Stimulated activated CD4-positive, alpha-beta T cell treated with anti-CD3 and anti-CD28 coated beads, Interleukin-2, amount 100 ng/mL, for 24 hours (primary cell): ENCODE measurements at places on chromosomes 6 and 20.

GRCh38 chr6:223136-223535 is 69.2 kb upstream of the DUSP22 start:
- peak; percentile 17 for DNase-seq

- peak; percentile 79 for DNase-seq
Observed at GRCh38 chr20:63290677-63291472, 2.1 kb upstream of the COL20A1 start.

DNA sequence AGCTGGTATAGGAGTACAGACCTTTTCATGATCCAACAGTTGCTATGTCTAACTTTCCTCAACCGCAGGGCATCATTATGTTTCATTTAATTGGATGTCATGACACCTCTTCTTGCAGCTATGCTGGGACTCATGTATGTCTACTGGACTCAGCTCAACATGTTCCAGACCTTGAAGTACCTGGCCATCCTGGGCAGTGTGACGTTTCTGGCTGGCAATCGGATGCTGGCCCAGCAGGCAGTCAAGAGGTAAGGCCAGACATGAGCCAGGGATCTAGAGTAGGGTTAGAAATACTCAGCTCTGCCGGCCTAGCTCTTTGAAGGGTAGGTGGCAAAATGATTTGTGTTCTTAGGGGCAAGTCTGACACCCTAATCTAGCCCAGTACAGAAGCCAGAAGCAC is 25.2 kb downstream of the GHRH start:
- DNase-seq = no peak

- no peak for DNase-seq
Observed at GRCh38 chr6:146931214-146931613, 273.0 kb upstream of the STXBP5 start.

DNA sequence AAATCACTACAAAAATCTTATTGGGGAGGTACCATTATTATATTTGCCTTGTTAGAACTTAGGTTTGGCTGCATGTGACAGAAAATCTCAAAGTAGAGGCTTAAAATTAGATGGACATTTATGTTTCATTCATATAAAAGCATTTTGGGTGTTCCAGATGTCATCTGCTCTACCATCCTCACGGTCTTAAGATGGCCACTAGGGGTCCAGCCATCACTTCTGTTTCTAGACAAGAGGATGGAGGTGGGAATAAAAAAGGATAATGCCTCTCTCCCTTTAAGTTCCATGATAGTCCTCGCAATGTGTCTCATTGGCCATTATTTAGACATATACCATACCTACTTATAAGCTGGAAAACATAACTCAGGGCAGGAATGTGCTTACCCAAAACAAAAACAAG is 929.5 kb downstream of the KIF16B start:
- DNase-seq = no peak

- DNase-seq = no peak
Observed at GRCh38 chr6:7554533-7555275, 13.2 kb downstream of the DSP start.

- no peak for DNase-seq
Observed at GRCh38 chr6:127533011-127533410, 13.9 kb upstream of the MTCL3 start.

DNA sequence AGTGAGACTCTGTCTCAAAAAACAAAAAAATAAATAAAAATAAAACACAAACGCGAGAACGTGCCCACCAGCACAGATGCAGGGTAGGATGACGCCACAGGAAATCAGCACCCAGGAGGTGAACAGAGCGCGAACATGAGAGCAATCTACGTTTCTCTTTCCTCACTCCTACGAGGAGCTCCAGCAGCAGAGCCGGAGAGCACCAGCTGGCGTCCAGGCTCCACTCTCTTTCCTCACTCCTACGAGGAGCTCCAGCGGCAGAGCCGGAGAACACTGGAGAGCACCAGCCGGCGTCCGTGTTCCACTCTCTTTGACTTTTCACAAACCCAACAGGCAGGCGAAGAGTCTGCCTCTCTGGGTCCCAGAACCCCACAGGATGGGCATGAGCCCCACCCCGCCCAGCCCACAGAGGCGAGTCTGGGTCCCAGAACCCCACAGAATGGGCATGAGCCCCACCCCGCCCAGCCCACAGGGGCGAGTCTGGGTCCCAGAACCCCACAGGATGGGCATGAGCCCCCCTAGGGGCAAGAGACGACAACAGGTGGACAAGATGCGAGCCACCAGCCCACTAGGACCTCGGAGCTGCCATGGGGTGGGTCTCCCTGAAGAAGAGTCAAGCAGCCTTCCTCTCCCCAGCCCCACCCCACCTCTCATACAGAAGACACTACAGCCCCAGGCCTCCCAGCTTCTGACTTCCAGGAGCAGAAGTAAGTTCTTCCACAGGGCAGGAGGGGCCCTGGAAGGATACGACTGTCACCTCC is 20.2 kb downstream of the ZBTB46 start:
- DNase-seq = no peak

GRCh38 chr20:25461786-25462545 is 54.5 kb downstream of the GINS1 start:
- DNase-seq = no peak

DNA sequence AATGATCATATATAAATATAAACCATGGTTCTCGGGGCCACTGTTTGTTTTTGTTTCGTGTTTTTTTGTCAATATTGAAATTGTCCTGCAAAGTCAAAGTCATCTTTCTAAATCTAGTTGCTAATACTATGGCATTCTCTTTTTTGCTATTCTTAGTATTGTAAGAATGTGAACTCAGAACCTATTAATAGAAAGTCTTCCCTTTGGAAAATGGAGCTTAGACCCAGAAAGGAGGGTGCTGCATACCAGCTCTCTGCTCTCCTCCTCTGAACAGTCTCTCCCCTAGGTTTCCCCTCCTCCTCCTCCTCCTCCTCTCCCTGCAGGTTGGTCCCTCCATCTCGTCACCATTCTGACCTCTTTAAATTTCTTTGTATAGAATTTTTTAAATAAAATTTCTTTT is 150.4 kb upstream of the CCN2 start:
- no peak for DNase-seq

- no peak for DNase-seq
Observed at GRCh38 chr6:161091972-161092701, 100.6 kb downstream of the MAP3K4 start.

DNA sequence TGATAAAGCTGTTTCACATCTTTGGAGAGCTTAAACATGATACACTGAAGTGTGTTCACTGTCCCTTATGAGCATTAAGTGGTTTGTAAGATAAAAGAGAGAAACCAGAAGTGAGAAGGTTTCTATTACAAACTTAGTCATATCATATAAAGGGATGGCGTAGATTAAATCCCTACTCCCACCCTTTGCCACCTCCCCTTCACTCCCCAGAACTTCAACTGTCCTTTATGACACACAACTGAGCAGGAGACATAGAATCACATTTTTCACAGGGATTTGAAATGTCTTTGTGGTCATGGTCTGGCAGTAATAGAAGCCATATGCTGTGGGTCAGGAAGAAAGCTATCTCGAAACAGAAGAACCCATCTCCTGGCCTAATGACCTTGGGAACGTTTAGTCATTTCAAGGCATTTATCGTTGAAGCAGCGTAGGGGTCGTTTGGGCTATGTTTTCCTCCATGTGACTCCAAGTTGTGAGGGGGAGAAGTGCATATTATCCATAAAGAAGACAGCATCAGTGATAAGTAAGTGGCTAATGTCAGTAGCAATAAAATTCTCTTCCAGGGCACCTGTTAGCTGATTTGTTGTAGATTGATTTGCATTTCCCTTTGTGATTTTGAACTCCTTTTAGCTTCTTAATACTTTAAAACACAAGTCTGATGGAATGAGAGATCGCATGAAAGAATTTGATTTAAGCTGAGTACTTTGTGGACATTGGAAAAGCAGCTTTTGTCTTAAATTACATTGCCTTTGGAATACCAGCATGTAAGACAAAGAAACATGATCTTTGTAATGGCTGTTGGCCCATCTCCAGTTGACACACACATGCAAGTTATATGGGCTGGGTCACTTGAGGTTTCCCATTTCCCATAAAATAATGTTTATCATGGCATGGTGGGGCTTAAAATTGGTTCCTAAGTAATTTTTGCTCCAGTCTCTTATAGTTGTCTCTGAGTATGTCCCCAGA is 501.5 kb upstream of the FLRT3 start:
- DNase-seq = no peak

DNA sequence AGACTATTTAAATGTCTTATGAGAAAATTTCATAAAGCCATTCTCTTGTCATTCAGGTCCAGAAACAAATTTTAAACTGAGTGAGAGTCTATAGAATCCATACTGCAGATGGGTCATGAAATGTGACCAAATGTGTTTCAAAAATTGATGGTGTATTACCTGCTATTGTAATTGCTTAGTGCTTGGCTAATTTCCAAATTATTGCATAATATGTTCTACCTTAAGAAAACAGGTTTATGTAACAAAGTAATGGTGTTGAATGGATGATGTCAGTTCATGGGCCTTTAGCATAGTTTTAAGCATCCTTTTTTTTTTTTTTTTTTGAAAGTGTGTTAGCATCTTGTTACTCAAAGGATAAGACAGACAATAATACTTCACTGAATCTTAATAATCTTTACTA is 5.0 kb downstream of the MARCKS start:
- DNase-seq = no peak

- DNase-seq = no peak
Observed at GRCh38 chr20:16505894-16506293, 67.4 kb downstream of the KIF16B start.
